NCI-H146 (cell line): ENCODE measurements at places on chromosomes 1 and 21.

DNA sequence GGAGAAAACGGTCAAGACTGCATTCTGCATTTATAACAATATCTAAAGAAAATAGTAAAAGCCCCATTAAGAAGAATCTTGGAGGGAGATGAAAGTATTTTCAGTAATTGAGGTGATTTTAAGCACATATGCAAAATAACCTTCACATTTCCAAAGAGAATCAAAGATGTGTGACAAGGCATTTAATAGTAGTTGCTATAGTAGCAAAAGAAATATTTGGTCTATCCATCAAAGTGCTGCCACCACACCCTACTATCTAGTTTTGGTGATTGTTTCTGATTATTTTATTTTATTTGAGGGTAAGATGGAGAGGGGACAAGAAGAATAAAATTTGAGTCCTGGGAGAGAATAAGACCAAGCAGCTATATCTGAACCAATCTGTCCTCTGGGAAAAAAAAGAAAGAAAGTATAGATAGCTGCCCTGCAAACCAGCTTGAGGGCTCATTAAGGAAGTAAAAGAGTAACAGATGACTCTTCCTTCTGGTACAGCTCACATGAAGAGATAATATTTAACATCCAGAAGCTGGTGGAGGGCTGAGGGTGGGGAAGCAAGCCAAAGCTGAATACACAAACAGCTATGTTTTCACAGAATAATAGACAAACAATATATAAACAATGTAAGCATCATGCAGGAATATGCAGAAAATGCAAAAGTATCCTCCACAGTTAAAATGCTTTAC lies 47.2 kb upstream of the RASAL2 start:
- DNase-seq = no peak

- DNase-seq = no peak
Measured at GRCh38 chr1:108557296-108557695, 2.6 kb upstream of the EEIG2 start.

DNA sequence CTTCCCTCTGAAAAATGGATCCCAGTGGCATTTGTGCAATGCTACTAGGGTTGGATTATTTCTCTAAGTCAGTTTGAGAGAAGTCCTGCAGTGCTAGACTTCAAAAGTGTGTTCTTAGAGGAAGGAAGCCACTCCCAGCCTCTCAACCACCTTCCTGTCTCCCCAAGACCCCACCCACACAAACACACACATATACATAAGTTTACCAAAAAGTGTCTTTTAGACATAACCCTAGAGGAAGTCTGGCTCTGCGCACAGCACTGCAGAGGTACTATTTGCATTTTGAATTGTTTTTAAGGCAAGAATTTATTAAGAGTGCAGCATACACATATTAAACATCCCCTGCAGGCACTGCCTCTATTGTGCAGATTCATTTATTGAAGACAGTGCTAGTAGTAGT lies 127.3 kb downstream of the HHIPL2 start:
- no peak for DNase-seq

GRCh38 chr1:32883338-32884031 lies 2.8 kb upstream of the HPCA start:
- no peak for DNase-seq

GRCh38 chr1:102640312-102640711 lies 468.0 kb downstream of the COL11A1 start:
- DNase-seq = no peak

DNA sequence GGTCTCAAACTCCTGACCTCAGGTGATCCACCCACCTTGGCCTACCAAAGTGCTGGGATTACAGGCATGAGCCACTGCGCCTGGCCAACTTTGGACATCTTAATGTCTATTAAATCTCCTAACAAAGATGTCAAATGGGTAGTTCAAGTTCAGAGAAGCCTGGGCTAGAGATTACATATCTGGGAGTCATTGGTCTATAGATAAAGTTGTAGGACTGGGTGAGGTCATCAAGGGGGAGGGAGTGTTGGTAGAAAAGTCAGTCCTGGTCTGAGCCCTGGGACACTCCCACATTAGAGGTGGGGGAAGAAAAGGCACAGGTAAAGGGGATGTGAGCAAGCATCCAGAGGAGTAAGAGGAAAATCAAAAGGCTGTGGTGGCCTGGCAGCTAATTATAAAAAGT lies 6.6 kb downstream of the UBIAD1 start:
- no peak for DNase-seq

DNA sequence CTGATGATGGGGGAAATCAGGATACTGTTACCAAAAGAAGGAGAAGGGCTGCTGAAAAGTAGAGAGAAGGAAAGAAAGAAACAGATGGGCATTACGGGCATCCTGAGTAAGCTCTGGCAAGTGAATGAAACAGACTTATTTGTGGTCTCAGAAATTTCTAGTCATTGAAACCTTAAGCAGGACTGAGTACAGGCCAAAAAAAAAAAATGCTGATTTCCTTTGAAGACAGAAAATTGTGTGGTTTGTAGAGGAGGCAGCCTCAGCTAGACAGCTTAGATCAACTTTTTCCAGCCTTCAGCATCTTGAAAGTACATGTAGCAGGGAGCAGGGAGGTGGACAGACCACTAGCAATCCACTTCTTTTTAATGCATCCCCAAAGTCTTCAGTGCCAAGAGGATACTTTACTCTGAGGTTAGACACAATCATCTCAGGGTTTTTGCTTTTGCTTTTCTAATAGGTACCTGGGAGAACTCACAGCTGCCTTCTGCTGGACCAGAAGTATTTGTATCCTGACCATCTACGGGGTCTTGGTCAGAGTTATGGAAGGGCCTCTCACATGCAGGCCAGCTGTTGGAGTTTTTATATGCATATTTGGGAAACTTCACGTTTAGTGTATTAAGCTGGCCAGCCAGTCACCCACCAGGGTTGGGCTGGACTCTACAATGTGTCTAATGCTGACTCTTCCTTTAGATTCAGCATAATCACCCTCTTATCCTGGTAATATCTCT lies 10.6 kb upstream of the CAPZB start:
- no peak for DNase-seq

DNA sequence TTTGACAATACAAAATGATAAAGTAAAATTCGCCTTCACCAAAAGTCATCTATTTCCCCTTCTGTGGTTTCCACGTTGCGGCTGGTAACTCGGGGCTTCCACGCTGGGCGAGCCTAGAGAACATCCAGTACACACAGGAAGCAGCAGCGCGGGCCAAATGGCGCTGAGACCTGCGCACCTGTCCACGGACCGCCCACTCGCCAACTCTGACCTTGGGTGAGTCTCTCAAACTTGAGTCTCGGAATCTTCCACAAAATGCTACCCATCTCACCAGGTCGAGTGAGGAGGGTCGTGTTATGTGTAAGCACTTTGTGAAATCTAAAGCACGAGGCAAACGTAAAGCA lies 820 bp upstream of the TTF2 start:
- peak; percentile 80 for DNase-seq

DNA sequence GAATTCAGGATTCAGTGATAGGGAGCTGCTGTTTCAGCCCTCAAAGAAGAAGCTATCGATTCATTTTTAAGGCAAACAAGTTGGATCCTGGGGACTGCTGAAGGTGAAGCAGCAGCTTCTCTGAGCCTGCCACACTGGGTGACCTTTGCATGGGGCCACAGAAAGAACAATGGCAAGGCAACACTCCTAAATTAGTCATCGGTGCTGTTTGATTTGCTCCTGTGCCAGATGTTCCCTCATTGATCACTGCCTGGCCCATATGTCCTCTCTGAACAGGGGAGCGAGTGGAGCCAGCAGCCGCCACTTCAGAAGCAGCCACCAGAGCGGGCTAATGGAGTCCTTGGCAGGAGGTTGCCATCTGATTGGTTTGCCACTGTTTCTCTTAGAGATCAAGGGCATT lies 391.5 kb downstream of the NTNG1 start:
- DNase-seq = peak; percentile 47

- DNase-seq = no peak
Measured at GRCh38 chr1:181127898-181128453, 39.5 kb downstream of the IER5 start.

DNA sequence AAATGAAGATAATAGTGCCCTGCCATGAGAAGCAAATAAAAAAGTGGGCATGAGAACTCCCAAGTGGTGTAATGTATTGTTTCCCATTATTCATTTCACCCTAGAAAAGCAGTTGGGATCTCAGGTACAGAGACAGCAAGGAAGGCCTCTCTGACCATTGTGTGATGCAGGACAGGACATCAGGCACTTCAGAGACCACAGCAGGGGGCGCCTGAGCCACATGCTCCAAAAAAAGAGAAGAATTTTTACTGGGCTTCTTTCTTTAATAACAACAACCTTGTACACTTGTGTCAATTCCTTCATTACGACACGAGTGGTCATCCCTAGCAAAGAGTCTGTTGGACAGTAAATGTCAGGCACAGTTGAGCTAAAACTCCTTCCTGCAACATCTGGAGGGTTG lies 533.3 kb downstream of the OMA1 start:
- no peak for DNase-seq

DNA sequence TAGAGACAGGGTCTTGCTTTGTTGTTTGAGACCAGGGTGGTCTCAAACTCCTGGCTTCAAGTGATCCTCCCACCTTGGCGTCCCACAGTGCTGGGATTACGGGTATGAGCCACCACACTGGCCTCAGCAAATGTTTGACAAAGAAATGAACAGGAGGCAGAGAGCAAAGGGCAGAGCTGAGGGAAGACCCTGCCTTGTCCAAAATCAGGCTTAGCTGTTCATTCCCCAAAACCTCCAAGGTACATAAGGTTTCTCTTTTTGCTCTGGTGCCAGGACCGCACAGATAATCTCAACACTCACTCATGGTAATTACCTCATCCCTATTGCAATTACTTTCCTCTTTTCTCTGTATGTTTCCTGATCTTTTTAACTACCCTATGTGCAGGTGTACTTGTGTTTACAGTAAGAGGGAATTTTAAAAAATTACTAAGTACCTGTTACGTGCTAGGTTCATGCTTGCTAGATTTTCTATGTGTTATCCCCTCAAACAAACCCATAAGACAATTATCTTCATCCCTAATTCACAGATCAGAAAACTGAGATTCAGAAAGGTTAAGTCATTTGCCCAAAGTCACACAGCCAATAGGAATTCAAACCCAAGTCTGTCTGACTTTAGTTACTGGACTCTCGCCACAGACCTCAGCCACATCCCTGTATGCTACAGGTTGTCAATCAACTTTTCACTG lies 11.5 kb downstream of the ASAP3 start:
- DNase-seq = no peak

DNA sequence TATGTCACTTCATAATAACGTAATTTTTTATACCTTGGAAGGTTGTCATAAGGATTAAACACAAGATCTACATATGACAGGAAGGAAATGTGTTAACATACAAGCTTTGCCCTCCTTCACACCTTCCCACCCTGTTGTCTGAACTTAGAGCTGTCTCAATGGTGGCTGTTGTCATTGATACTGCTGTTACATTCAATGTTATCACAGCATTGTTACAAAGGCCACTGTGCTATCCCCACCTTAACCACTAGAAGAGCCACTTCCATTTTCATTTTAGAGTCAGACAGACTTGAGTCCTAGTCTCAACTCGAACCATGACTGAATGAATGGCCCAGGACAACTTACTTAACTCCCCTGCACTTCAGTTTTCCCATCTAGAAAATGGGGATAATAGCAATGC lies 31.2 kb downstream of the TAS1R2 start:
- no peak for DNase-seq

- no peak for DNase-seq
Measured at GRCh38 chr1:207298186-207298585, 23.3 kb upstream of the CD55 start.

GRCh38 chr1:211609120-211610024 lies 30.4 kb upstream of the SLC30A1 start:
- DNase-seq = no peak

DNA sequence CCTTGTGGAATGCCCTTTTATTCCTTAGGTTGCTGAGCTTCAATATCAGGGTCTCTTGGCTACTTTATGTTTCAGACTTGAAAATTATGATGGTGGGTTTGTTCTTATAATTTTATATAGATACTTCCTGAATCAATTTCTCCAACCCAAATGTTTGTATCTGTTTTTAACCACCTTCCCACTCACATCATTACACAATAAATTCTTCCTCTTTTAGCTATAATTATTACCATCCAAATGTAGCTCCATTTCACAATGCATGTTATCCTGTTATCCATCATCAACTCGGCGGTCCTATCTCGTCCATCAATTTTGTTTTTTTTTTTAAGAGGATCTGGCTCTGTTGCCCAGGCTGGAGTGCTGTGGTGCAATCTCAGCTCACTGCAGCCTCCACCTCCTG lies 357.6 kb upstream of the ZP4 start:
- no peak for DNase-seq

GRCh38 chr1:8818325-8818775 lies 910 bp upstream of the RERE start:
- peak; percentile 45 for DNase-seq

GRCh38 chr1:71649608-71650007 lies 568.8 kb upstream of the ZRANB2 start:
- no peak for DNase-seq

- no peak for DNase-seq
Measured at GRCh38 chr21:17690078-17690494, 77.4 kb upstream of the BTG3 start.

GRCh38 chr1:213122514-213122929 lies 71.5 kb downstream of the RPS6KC1 start:
- DNase-seq = peak; percentile 70

DNA sequence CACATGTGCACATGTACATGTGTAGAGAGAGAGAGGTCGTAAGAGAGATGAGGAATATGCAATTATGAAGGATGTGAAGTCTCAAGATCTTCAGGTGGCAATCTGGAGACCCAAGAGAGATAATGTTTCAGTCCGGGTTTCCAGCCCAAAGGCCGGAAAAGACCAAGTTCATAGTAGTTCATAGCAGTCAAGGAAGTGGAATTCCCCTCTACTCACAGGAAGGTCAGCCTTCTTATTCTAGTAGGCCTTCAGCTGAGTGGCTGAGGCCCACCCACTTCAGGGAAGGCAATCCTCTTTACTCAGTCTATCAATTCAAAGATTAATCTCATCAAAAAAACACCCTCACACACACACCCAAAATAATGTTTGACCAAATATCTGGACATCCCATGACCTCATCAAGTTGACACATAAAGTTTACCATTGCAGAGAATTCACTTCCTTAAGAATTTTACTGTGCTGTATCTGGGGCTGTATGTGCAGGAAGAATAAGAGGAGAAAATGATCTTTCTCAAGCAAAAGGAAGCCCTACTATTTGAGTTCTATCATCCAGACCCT lies 114.6 kb downstream of the TNFSF18 start:
- DNase-seq = no peak

GRCh38 chr1:18803851-18804250 lies 55.6 kb downstream of the TAS1R2 start:
- DNase-seq = no peak

- DNase-seq = peak; percentile 89
Measured at GRCh38 chr1:7770997-7771822, at the start of gene VAMP3. Gene VAMP3, plus strand, starts transcription at chr1:7771296. Its CDS starts 88 bp downstream, at chr1:7771384.

- DNase-seq = no peak
Measured at GRCh38 chr21:41707231-41707959, 59.5 kb downstream of the RIPK4 start.

- DNase-seq = no peak
Measured at GRCh38 chr1:150404465-150404864, 40.5 kb downstream of the RPRD2 start.

- no peak for DNase-seq
Measured at GRCh38 chr1:69081668-69082067, 486.1 kb upstream of the LRRC7 start.

- DNase-seq = no peak
Measured at GRCh38 chr1:31201931-31202360, 37.7 kb downstream of the NKAIN1 start.

- no peak for DNase-seq
Measured at GRCh38 chr1:78229344-78229743, 183.6 kb downstream of the GIPC2 start.

- peak; percentile 72 for DNase-seq
Measured at GRCh38 chr1:232045139-232045994, 418.8 kb downstream of the DISC1 start.

GRCh38 chr1:5067246-5067645 lies 412.8 kb downstream of the AJAP1 start:
- DNase-seq = no peak
